ENCODE measurements at places on chromosomes 1 and 21.

DNA sequence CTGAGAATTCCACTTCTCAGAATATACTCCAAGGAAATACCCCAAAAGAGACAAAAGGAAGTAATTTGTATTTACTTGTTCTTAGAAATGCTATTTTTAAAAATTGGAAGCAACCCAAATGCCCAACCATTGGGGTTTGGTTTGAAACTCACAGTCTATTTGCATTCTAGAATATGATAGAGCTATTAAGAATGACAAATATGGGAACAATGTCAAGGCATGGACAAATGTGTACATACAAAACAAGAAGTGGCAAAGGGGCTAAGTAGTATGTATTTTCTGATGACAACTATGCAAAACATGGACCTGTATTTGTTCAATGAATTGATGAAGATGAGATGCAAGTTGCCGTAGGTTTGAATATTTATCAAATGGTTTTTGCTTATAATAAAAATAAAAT is 32.8 kb downstream of the KCNA2 start:
- no peak for DNase-seq

- no peak for DNase-seq
Measured at GRCh38 chr1:207807326-207807689, 55.5 kb downstream of the CD46 start.

GRCh38 chr1:196152975-196153374 is 455.3 kb downstream of the KCNT2 start:
- DNase-seq, result no peak

GRCh38 chr1:71559880-71560279 is 479.0 kb upstream of the ZRANB2 start:
- DNase-seq, result no peak

GRCh38 chr1:203558064-203558760 is 64.3 kb downstream of the OPTC start:
- no peak for DNase-seq

DNA sequence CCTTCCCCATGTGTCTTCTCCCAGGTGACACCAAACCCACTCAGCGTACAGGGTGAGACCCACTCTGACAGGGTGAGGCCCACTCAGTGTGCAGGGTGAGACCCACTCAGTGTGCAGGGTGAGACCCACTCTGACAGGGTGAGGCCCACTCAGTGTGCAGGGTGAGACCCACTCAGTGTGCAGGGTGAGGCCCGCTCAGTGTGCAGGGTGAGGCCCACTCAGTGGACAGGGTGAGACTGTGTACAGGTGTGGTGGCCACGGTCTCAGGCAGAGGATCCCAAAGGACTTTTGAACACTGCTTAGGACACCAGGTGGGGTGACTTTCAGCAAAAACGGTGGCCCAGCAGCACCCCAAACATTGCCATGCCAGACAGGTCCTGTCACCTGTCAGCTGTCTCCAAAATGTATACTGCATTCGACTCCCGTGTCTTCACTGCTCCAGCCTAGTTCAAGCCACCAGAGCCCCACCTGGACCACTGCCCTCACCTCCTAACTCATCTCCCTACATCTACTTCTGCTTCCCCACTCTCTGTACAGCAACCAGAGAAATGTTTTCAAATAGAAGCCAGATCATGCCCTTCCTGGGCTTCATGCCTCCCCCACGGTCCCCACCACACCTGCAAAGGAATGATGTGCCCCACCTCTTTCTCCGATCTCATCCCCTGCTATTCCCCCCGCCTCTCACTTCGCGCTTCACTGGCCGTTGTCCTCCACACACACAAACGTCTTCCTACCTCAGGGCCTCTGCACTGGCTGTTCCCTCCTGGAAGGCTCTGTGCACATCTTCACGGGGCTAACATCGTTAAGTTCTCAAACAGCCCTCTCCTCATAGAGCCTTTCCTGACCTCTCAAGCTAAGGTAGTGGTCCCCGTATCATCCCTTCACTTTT is 52.1 kb downstream of the ACBD3 start:
- no peak for DNase-seq

GRCh38 chr1:211973541-211973940 is 61.8 kb downstream of the INTS7 start:
- no peak for DNase-seq

GRCh38 chr21:33552093-33552998 is 9.5 kb downstream of the SON start:
- no peak for DNase-seq

DNA sequence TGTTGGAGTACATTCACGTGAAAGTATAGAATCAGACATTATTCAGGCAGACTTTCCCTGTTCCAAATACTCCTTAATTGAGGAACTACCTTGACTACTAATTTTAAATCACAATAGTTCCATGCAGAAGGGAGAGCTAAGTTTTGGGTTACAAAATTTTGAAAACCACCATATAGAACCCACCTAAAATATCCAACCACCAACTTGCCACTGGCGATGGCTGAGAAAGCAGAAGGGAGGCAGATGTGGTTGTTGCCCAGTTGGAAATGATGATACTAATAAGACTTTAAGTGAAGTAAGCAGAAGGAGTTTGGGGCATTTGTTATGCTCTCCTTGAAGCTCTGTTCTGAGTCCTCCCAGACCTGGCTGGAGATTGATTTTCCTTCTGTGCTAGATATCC is 190.7 kb downstream of the HLX start:
- no peak for DNase-seq

DNA sequence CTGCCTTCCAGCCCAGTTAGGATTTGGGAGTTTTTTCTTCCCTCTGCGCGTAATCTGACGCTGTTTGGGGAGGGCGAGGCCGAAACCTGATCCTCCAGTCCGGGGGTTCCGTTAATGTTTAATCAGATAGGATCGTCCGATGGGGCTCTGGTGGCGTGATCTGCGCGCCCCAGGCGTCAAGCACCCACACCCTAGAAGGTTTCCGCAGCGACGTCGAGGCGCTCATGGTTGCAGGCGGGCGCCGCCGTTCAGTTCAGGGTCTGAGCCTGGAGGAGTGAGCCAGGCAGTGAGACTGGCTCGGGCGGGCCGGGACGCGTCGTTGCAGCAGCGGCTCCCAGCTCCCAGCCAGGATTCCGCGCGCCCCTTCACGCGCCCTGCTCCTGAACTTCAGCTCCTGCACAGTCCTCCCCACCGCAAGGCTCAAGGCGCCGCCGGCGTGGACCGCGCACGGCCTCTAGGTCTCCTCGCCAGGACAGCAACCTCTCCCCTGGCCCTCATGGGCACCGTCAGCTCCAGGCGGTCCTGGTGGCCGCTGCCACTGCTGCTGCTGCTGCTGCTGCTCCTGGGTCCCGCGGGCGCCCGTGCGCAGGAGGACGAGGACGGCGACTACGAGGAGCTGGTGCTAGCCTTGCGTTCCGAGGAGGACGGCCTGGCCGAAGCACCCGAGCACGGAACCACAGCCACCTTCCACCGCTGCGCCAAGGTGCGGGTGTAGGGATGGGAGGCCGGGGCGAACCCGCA is at the start of gene PCSK9:
TSS of gene PCSK9 (plus strand) at position 207 of the 741 bp plus-strand sequence. CDS start at position 497, 290 bp downstream.
- peak; percentile 67 for DNase-seq

DNA sequence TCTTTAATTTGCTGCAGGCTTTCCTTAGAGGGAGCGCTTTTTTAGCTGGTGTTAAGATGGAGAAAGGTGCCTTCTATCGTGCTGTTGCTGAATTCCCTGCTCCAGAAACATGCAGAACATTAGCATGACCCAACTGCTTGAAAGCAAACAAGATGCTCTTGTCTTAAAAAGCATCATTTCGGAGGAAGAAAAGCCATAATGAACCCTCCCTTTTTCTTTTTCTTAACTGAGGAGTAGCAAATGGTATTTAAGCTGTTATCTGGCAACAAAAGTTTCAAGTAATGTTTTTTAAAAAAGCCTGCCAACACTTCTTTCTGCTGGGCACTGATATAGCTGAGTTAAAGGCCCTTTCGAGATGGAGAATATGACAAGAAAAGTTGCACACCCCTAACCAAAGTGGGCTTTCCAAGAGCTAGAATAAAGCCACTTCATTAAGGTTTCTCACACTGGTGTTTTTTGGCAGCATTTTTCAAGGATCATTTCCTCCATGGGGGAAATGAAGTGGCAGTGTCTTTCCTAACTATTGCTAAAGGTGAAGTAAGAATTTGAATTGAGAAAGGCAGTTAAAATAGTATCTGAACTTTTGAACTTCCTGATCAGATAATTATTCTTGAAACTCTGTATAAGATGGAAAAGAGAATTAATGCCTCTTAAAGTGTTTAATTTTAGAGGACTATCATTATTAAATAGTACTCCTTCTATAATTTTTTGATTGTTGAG is 38.8 kb downstream of the ST6GALNAC5 start:
- DNase-seq, result no peak

DNA sequence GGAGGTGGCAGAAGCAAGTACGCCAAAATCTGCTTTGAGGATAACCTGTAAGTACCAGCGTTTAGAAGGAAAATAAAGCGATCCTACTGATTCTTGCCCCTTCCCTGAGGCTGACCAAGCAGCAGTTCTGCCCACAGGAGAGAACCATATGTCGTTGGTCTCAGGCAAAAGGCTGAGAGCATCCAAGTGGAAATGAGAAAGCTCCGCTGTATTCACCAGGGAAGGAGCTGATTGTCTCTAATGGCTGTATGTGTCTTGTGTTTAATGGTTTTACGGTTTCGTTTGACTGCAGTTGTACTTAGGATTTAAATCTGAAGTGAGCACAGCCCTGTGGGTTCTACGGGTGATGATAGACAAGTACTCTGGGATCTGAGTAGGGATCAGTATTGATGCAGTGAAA is 21.9 kb downstream of the FAM3B start:
- DNase-seq, result no peak

DNA sequence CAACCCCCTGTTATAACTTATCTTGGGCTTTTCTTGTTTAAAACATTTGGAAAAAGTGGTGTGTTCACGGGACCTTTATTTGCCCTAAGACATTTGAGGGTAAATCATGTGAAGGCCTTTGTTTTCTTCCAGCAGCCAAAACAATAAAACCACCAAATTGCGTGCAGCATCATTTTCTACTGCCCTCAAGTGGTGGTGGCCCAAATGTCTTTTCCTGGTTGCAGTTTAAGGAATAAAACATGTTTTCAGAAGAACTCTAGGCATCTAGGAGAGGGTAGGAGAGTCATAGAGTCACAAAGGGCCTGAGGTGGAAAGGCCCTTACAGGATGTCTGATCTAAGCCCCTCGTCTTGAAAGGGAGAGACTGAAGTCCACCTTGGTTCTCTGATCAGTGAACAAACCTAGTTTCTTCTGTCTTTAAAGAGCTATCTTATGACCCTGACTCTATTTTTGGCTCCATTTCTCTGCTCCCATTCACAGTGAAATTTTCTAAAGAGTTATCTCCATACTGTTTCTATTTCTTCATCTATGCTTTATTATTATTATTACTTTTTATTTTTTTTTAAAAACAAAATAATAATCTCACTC is 16.0 kb upstream of the EPS15 start:
- DNase-seq, result no peak

DNA sequence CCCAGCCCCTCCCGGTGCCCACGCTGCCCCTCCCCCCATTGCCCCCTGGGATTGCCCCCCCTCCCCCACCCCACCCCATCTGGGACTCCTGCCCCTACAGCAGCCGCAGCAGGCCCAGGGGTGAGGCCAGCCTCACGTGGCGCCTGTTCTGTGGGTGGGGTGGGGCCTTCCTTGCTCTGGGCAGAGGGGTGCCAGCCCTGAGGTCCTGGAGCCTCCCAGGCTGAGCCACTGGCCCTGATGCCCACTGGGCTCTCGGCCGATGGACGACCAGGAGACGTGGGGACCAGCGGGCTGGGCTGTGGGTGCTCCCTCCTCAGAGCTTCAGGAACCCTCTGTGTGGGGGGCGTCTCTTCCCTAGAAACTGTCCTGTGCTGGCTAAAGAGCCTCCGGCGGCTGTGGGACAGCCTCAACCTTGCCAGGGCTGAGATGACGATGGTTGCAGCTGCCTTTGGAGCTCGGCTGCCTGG is 5.8 kb upstream of the C1orf159 start:
- DNase-seq, result peak; percentile 37

- peak; percentile 3 for DNase-seq
Measured at GRCh38 chr1:15339570-15339969, 70.1 kb upstream of the EFHD2 start.

Measured in left hindlimb (tissue), 1 donor.